ENCODE measurements at places on chromosomes 16 and 17.

GRCh38 chr17:29215717-29216116 lies 30.9 kb upstream of the CRYBA1 start:
- DNase-seq = no peak

GRCh38 chr16:50539053-50539695 lies 9.0 kb upstream of the NKD1 start:
- DNase-seq = no peak

GRCh38 chr17:54882950-54883349 lies 17.7 kb upstream of the TOM1L1 start:
- DNase-seq = no peak

DNA sequence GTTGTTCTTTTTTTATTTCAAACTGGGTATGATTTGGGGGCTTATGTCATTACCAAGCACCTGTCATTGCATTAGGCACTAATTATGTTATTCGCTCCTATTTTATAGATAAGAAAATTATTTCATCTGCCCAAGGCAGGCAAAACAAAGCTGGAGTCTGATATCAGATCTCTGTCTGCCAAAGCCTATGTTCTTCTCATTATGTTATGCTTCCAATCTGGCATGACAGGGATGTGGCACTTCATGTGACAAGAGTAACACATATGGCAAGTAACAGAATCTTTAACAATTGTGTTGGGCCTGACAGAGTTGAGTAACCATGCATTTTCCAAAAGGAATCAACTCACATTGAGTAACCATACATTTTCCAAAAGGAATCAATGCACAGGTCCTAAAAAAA lies 61.2 kb upstream of the TOM1L1 start:
- DNase-seq = no peak
